ENCODE measurements at places on chromosomes 1 and 21.
A peak's percentile ranks its signal among the peaks of the same experiment; 100 is the strongest.

DNA sequence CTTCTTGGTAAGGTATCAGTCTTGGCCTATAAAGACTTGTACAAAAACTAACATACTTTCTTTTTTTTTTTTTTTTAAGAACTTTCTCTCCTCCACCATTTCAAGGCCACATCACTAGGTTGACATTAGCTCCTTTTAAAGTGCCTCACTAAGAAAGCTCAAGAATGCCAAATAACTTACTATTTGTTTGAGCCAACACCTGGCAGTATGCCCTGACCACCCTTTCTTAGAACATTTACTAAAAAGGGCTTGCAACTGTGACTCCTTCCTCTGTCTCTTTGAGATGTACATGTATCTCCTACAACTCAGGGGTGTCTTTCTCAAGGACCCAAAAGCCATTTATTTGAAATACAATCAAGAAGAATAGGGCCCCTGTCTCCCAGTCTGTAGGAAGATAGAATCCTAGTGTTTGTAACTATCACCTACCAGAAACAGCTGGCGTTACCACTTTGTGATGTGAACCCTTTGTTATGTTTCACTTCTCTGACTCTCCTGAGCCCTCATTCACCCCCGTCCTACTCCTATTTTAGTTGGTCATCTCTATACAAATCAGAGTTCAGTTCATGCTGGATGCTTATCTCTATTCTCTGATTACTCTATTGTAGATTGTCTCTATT lies 12.2 kb upstream of the SAMD13 start:
- no peak for DNase-seq

GRCh38 chr21:44010429-44010828 lies 1.7 kb upstream of the TRAPPC10 start:
- no peak for DNase-seq

GRCh38 chr1:92709738-92710137 lies 75.2 kb downstream of the EVI5 start:
- DNase-seq: peak; percentile 25

- DNase-seq: no peak
Measured at GRCh38 chr1:171636141-171636540, 14.1 kb downstream of the MYOCOS start.

DNA sequence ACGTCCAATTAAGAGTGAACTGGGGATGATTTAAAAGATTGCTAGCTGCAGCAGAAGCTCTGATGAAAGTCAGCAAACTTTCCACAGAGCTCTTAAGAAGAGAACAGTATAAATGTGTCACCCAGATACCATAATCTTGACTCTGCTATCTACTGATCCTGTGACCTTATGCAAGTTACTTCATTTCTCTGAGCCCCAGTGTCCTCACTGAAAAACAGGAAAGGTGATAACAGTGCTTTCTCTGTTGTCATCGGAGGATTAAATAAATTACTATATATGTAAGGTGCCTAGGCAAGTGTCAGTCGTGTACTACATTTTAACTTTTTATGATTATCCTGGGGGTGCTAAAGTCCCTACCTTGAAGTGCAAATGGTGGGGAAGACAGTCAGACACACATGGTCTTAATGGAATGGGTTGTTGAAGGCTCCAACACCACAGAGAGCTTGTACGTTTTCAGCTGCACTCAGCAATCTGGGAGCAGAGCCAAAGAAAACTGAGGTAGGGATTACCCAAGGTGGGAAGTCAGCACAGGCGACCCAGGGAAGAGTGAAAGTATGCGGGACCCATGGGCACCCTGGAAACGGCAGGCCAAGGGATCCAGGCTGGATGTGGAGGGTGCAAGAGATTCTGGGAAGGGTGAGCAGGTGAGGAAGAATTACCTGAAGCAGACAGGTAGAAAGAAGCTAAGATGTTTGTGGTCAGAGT lies 82.8 kb downstream of the DTL start:
- peak; percentile 20 for DNase-seq

DNA sequence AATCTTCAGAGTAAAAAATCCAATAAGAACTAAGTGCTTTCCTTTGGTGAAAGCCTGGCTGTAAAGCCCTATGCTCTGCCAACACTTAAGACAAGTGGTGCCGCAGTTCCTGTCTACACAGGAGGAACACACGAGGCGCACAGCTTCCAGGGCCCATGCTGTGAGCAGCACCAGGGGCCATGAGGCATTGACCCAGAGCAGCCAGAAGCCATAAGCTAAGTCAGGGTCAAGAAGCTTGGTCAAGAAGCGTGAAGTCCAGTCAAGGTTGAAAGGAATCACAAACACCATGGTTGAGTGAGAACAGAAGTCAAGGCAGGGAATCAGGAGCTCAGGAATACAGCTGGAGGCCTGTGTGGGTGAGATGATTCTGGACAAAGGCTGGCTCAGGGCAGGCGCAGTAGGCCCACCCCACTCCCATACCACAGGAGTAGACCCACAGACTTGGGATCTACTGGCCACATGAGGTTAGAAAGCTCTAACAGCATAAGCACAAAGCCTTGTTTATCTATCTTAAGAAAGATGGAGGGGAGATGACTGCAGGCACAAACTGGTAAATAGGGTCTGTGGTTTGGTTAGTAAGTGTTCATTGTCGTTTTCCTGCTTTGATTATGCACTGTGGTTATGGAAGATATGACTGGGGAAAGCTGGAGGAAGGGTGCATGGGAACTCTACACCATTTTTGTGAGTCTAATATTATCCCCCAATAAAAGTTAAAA lies 42.9 kb upstream of the RCAN3 start:
- no peak for DNase-seq

DNA sequence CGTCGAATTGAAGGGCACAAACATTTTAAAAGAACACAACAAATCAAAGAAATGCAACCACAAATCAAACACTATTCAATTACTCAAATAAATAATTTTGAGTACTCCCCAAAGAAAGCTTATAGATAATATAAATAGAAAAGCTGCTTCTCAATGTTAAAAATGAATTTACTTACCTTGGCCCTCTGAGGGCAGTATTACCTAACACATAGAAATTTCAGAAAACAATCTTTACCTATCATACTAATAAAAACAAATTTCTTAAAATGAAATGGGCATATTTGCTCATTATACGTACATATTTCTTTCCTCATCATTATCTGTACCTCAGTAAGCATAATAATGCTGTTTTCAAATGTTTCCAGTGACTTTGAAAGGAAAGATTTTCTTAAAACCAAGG lies 141.8 kb downstream of the AKT3 start:
- DNase-seq: no peak

DNA sequence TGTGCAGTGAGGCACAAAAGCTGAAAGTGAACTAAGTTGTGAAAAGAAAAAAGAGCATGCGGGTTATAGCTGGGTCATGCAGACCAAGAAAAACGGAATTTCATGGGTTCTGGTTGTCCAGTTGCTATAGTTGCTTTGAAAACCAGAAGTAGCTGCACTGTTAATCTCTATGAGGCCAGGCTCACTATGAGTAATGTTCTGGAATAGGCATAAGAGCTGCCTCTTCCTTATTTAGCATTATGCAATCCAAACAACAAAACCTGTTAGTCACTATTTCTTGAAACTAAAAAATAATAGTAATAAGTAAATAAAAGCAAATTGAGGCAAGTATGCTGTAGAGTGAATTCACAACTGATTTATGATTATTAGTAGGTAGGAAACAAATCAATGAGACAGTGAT lies 1383.7 kb downstream of the MRPL39 start:
- no peak for DNase-seq

DNA sequence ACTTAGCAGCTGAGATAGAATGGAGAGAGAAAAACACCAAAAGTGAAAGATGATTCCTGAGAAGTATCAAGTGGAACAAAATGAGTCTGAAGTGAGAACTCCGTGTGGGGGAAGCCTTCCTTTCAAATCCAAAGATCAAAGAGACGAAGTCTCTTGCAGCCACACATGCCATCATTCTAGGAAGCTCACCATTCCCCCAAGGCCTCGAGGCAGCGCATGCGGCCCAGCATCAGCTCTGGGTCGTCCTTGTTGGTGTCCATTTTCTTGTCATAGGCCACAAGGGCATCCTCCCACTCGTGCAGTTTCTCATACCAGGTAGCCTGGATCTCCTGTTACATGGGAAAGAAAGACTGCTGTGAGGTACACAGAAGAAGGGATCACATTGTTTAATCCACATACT lies 32.2 kb upstream of the ANGPTL7 start:
- no peak for DNase-seq

GRCh38 chr1:101278845-101279244 lies 42.0 kb downstream of the S1PR1 start:
- no peak for DNase-seq

DNA sequence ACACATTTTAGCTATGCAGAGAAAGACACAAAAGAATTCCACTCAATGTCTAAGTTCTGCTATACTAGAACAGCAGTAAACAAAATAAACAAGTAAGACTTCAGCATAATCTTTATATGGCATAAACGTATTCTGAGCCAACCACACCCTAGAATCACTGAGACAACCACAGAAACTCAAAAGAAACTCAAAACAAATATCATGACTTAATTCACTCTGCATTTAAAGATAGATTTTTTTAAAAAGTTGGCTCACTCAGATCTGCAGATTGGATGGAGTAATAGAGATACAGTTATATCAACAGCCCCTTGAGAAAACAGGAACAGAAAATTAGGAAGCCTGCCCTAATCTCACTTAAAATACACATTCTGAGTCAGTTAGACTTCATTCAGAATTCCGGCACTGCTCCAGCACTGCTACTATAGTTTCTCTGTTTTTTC lies 95.0 kb downstream of the COL24A1 start:
- no peak for DNase-seq

GRCh38 chr21:24023936-24024335 lies 1583.3 kb downstream of the MRPL39 start:
- DNase-seq: no peak

DNA sequence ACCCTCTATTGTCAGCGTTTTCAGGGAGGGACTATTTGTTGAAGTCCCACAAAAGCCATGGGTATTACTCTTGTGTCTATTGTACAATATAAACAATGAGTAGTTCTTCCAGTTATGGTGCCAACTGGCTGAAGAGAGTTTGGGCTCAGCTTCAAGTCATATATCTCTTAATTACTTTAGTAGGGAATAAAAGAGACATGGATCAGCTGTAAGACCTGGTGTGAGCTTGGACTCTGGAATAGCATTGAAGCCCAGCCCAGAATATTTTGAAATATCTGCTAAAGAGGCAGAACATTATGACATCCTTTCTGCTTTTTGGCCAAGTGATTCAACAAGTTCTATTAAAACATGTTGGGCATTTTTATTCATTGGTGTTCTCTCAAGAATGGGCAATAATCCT lies 224.9 kb downstream of the BACH1 start:
- DNase-seq: peak; percentile 27

DNA sequence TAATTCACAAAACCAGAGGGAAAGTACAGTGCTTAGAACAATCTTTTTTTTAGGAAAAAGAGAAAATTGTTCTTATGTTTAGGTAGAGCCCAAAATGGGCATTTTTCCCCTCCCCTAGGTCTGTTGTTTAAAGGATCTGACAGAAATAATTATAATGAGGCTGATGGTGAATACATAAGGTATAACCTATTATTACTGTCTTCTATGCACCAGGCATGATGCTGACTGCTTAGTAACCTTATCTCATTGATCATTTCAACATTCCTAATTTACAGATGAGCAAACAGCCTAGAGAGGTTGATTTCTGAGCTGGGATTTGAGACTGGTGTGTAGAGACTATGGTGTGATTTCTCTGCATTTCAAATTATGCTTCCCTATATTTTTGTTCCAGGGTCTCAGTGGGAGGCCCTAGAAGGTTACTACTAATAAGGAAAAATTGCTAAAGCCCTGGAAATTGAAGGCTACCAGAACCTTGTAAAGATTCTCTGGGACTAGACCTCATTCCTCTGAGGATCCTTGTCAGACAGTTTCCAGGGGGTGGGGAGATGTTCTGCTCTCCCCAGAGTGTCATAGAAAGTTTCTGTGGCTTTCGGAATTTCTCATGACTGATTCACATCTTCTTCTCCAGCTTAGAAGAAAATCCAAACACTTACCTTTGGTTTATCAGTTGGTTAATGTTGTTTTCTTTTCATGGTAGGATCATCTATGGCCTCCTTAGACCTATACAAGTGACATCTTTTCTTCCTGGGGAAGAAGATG lies 44.9 kb downstream of the ROR1 start:
- DNase-seq: no peak

DNA sequence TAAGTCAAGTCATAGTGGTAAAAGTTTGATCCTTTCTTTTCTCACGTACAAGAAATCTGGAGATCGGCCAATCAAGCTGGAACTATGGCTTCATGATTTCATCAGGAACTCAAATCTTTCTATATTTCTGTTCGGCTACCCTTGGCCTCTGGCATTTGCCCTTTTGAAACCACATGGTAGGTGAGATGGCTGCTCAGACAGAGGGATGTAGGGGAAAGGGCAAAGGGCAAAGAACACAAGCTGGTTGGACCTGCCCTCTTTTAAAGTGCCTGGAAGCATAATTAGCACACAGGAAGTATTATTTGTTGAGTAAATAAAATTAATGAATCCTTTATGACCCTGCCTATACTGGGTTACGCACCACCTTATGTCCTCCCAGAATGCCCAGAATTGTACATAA lies 11.5 kb upstream of the RGS1 start:
- DNase-seq: no peak

- no peak for DNase-seq
Measured at GRCh38 chr1:183360473-183360872, 57.7 kb downstream of the NMNAT2 start.

GRCh38 chr1:147717706-147718097 lies 42.7 kb downstream of the GJA5 start:
- DNase-seq: no peak

- no peak for DNase-seq
Measured at GRCh38 chr1:232302376-232303221, 327.3 kb downstream of the SIPA1L2 start.

- DNase-seq: no peak
Measured at GRCh38 chr1:151475175-151475574, 15.9 kb upstream of the POGZ start.

DNA sequence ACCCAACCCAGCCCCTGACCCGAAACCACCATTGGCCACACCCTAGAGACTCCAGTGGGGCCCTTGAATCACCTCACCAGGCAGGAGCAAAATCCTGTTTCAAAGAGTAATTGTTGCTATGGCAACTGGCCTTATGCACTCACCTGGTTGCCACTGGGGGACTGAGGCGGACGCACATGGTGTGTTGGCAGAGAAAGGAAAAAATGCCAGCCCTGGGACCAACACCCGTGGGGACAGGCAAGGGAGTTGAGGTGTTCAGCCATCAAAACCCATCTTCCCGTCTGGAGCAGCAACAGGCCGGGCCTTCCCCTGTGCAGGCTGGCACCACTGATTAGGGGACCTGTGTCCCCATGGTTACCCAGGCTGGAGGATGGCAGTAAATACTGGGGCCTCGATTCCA lies 395.8 kb upstream of the VAMP3 start:
- DNase-seq: no peak

- DNase-seq: no peak
Measured at GRCh38 chr1:22164841-22165808, 22.2 kb upstream of the WNT4 start.

DNA sequence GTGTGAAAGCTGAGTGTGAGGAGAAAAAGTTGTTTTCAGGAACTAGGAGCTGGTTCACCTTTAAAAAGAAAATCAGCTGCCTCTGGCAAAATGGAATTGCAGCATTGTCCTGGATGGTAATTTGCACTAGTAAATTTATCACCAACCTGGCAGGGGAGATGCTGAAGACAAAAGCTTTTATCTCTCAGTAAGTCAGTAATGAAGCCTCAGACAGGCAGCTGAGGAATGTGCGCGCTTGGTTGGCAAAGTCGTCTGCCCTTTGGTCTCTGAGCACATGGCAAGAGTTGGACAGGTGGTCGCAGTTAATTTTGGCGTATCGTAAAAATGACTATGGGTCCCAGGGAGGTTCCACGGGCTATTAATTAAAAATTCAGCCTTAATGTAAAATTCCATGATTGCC lies 131.9 kb downstream of the BACH1 start:
- no peak for DNase-seq

GRCh38 chr21:15079269-15079668 lies 14.5 kb upstream of the NRIP1 start:
- DNase-seq: no peak
